ENCODE measurements at places on chromosomes 13 and 19. TPM values are rescaled to one million over a fixed set of nuclear protein-coding genes. Genes with fewer than 3 reads are reported as not detected.

CFAP97D2 gene
- not detected for total RNA-seq

RNF113B gene
- total RNA-seq = not detected

SBK2 gene
- total RNA-seq = not detected

CDC37 gene
- total RNA-seq = 292 TPM

ZNF816 gene
- total RNA-seq = 3.5 TPM

LTBP4 gene
- total RNA-seq = 63.6 TPM

N4BP2L1 gene
- total RNA-seq = 2.6 TPM

KCNC3 gene
- total RNA-seq = not detected

NCCRP1 gene
- total RNA-seq = not detected

ZNF738 gene
- 3.0 TPM for total RNA-seq

Measured in myometrial cell (primary cell).